ENCODE measurements at places on chromosomes 12 and 14.

DNA sequence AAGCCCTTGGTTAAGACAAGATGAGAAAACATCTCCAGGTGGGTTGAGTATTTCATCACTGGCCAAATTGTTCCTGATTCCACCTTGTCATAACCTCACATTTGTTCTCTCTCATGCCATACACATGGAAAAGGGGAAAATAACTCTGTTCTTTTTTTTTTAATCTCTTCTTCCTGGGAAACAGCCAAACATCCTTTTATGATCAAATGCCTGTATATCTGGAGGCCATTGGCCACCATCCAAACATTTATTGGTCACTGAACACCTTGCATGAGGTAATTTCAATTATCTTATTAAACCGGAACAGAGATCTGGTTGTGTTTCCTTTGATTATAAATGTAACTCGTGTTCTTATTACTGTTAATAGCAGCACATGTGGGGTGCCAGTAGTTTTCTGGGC, 469.6 kb downstream of the NPAS3 start:
- no peak for DNase-seq

DNA sequence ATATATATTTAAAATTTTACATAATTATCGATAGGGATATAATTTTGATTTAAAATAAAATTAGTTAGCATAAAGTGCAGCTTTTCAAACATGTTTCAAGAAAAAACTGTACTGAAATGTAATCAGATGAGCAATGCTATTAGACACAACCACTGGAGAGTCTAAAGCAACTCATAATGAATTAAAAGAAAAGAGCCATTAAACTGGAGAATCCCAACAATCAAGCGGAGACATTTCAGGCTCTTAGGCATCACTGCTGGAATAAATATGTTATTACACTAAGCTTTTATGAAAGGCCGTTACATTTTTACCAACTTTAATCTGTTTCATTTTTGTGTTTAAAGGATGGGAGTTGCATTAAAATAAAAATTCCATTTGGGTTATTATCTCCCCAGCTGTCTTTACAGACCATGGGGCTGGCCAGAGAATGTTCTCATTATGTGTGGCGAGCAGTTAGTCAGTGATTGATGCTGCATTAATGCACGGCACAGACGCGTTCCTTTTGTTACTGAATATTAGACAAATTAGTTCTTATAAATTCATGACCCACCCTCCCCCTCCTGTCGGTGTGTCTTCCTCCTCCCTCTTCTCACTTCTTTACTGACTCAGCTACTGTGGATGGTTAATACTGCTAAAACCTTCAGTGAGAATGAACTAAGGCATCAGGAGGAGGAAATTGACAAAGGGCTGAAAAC, 156.8 kb downstream of the PDZRN4 start:
- no peak for DNase-seq

- no peak for DNase-seq
These were observed 5.5 kb upstream of the CHD4 start for GRCh38 chr12:6612652-6613014.

DNA sequence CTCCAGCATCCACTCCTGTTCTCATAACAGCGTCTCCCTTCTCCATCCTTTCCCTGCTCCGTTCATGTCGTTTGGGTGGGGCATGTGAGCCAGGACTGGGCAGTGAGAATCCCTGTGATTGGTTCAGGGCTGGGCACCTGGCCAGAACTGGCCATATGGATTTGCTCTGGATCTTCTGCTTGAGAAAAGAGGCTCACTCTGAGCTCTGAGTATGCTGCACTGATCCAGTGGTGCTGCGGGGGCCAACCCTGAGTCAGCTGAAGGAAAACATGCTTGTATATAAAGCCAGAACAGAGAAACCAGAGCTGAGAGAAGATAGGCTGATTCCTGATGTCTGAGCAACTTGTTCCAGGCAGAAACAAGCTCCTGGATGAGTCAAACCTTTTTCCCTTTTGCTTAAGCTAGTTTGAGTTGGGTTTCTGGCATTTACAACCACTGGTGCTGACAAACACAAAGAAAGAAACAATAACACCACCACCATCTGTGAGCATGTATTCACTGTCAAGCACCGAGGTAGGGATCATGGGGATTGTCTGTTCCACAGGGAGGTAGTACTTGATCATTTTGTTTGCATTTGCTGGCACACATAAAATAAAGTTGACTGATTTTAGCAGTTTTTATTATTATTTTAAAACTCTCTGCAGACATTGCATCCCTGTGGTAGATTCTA, 14.0 kb upstream of the HPD start:
- no peak for DNase-seq

DNA sequence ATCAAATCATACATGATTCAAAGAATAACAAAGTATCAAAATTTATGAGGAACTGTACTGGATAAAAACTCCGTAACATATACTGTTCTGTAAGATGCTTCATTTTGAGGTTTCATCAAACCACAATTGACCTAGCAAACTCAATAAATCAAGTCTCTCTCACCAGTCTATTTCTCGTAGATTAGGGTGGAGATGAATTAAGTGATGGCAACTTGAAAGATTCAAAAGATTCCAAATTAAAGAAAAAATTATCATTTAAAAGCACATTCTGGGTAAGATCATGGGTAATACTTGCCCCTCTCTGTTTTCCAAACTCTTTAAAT, 74.4 kb downstream of the PAPLN start:
- no peak for DNase-seq

GRCh38 chr12:24201258-24201970, 251.9 kb upstream of the SOX5 start:
- DNase-seq: no peak

- DNase-seq: no peak
These were observed 387.0 kb upstream of the FLRT2 start for GRCh38 chr14:85142982-85143381.

GRCh38 chr14:69803753-69804152, 6.7 kb upstream of the SLC10A1 start:
- DNase-seq: no peak

DNA sequence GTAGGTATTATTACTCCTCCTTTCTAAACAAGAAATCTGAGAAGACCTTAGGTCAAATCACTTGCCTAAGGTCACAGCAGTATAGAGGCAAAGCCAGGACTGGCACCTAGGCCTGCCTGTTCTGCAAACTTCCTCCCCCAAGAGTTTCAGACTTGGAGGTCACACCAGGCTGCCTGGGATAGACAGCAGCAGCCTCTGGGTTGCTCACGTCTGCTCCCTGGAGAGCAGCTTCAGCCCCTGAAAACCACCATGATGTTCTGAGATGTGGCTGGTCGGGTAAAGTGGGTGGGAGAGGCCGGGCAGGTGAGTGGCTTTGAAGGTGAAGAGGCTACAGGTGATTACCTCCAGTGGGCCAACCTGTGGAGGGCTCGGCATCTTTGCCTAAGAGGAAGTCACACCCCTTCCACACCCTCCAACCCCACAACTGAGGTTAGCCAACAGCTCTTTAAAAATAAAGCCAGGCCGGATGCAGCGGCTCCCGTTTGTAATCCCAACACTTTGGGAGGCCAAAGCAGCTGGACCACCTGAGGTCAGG, 37.0 kb upstream of the PNMA1 start:
- DNase-seq: no peak

GRCh38 chr14:78974691-78975090, 804.5 kb downstream of the NRXN3 start:
- DNase-seq: no peak

DNA sequence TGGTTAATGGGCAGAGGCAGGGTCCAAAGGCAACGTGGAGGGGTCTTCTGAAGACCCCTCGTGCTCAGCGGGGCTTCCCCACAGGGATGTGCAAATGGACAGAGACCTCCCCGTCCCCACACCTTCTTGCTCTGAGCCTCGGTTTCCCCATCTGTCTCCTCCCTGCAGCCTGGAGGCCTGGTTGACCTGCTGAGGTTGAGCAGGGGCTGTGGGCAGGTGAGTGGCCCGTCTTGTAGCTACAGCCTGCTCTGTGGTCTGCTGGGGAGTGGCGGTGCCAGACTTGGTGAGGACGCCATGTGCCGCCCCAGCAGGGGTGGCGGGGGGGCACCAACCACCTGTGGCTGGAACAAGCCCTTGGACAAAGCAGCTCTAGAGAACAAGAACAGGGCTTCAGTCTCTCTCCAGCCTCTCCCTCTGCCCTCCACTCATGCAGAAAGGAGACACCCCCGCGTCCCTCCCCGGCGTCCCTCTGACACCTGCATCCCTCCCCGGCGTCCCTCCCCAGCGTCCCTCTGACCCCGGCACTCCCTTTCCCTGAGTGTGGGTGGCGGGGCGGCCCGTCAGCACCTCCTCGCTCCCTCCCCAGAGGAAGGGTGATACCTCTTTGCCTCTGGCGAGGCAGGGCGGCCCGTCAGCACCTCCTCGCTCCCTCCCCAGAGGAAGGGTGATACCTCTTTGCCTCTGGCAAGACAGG, 83.7 kb downstream of the NOC4L start:
- no peak for DNase-seq

DNA sequence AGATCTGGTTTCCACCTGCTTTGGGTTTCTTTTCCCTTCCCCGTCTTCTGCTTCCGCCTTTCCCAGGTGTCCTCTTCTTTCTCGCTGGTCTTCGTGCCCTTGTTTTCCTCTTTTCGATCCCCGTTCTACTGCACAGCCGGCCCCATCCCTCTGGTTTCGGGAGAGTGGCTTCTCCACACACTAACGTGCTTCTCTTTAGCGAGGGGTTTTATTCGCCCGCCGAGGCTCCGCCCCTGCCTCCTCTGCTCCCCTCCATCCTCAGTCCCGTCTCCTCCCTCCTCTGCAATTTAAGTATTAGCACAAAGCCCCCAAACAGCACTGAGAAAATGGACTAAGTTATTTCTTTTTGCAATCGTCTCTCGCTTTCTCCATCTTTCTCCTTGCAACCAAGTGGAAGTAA, at the start of gene SLC7A8:
TSS of gene SLC7A8 (minus strand) at position 182 of the 400 bp plus-strand sequence. CDS start 746 bp downstream, outside the sequence.
- no peak for DNase-seq

DNA sequence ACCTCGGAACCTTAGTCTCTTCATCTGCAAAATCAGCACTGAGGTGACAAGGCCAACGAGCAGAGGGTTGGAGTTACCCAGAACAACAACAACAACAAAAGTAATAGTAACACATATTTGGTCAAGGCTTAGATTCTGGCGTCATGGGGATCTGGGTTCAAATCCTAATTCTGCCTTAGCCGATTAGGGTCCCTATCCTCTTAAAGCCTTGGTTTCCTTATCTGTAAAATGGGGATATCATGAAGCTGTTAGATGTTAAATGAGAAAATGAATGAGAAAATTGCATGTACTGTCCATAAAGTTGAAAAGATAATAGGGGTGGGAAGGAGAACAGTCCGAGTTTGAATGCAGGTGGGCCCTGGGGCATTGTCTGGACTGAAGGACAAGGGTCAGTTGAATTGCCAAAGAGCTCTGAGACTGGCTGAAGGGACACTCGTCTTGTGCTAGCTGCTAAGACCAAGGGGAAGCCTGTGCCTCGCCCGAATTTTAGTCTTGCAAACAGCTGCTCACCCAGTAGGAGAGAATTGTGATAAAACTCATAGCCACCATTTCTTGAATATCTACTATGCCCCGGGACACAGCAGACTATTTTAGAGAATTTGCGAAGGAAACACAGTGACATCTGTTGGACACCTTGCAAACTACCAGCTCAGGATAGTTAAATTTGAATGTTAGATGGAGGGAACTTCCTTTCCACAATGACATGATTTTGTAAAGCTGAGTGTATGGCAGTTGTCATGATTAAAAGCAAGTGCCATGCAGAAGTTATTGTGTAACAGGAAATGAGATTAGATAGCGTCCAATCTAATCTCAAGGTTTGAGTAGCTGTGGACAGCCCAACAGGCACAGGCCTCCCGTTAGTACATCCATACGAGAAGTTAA, 6.8 kb upstream of the HNF1A start:
- DNase-seq: peak; percentile 67

- DNase-seq: no peak
These were observed 56.9 kb downstream of the OTX2 start for GRCh38 chr14:56753396-56753795.

- peak; percentile 15 for DNase-seq
These were observed 522 bp downstream of the R3HDM2 start for GRCh38 chr12:57430112-57430930.

DNA sequence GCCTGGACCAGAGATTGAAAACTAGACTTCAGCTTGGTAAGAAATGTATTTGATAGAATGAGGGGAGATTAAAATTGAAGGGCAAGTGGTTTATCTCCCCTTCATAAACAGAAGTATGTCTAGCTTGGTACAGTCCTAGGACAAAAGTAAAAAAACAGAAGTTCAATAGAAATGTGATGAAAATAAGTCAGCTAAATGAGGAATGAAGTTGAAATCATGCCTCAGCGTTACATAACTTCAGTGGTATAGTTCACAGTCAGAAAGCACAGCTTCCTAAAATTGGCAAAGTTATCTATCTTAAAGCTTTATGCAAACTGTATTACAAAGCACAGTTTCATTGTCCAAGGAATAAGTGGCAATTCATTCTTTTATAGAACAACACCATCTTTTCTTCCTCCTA, 90.2 kb upstream of the SYT10 start:
- DNase-seq: no peak

DNA sequence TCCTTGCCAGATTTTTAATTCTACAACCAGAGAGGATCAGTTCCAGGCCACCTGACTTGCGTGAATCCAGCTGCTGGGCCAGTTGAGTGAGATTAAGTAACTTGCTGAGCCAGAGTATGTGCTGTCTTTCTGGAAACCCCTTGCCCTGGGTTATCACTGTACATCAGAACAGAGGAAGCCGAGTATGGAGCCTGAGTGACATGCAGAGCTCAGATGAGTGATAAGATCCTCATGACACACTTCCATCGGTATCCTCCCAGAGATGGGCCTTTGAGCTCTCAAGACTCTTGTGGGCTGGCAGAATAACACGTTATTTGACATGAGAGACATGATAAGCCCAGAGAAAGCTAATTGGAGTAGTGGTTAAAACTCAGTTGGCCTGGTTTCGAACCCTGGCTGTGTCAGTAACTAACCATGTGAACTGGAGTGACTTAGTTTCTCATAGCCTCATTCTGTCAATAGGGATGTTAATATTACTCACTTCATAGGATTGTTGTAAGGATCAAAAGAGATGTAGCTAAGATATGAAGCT, 388.1 kb downstream of the ZFP36L1 start:
- peak; percentile 49 for DNase-seq

DNA sequence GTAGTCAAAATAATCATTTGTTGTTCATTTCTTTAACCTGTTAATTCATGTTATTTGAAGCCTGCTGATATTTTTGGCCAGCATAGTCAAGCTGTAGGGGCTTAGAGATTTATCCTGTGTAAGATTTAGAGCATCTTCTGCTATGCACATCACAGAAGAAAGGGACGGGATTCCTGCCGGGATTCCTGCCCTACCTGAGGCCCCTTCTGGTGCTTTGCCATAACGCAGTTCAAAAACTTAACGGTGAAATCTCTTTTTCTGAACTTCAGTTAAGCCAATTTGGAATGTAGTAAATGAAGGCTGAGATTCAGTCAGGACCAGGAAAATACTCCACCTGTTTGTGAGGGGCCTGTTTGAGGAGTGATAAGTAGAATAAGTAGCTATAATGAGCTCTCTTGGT, 50.7 kb upstream of the TMEM260 start:
- no peak for DNase-seq

- peak; percentile 74 for DNase-seq
These were observed 6.0 kb upstream of the SHMT2 start for GRCh38 chr12:57223191-57224165.
